ENCODE measurements at places on chromosomes 1 and 21.

GRCh38 chr1:1842360-1843146 lies 48.3 kb downstream of the GNB1 start:
- no peak for DNase-seq

GRCh38 chr1:227845147-227845458 lies 29.6 kb downstream of the PRSS38 start:
- no peak for DNase-seq

DNA sequence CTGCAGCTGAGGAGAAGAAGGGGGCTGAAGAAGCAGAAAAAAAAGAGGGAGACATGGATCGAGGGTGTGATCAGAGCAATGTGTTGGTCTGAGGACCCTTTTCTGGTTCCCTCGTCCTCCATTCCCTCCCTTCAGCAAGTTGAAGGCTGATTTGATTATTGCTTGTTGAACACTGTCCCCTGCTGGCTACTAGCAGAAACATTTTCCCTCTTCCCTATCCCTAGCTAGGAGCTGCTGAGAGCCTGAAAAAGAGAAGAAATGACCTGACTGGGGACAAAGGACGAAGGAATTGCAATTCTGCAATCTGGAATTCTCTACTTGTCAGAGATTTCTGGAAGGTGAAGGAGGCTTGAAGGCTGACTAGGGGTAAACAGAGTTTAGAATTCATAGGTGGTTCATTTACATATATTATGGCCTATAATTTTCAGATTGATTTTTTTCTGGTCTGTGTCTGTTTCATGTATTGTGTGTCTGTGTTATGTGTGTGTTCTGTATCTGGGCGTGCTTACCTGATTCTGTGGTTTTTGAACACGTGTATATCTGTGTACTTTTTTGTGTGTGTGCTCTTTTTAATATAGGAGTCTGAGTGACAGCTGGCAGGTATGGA lies 9.8 kb downstream of the NHLH1 start:
- no peak for DNase-seq

DNA sequence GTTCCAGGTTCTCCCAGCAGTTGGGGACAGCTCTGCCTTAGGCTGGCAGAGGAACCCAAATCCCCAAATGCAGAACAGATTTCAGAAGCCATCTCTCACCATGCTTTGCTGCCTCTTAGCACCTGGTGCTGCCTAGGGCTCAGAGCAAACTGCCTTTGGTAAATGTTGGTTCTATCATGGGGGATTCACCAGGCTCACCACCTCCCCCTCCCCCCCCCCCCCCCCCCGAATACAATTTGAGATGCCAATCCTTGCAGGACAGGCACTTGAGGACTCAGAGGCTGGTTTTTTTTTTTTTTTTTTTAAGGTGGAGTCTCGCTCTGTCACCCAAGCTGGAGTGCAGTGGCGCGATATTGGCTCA lies 447 bp upstream of the PAQR6 start:
- DNase-seq, result no peak

DNA sequence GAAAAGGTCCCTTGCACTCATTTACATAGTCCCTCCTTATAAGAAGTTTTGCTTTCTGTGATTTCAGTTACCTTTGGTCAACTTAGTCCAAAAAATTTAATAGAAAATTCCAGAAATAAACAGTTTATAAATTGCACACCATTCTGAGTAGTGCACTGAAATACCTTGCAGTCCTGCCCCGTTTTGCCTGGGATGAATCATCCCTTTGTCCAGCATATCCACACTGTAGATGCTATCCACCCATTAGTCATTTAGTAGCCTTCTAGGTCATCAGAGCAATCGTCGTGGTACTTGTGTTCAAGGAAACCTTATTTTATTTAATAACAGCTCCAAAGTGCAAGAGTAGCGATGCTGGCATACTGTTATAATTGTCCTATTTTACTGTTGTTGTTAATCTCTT lies 38.0 kb downstream of the SPRTN start:
- no peak for DNase-seq

- DNase-seq, result no peak
These were observed 51.2 kb downstream of the DIP2A start for GRCh38 chr21:46509741-46510502.

GRCh38 chr1:179586107-179586823 lies 5.4 kb upstream of the TDRD5 start:
- DNase-seq, result no peak

DNA sequence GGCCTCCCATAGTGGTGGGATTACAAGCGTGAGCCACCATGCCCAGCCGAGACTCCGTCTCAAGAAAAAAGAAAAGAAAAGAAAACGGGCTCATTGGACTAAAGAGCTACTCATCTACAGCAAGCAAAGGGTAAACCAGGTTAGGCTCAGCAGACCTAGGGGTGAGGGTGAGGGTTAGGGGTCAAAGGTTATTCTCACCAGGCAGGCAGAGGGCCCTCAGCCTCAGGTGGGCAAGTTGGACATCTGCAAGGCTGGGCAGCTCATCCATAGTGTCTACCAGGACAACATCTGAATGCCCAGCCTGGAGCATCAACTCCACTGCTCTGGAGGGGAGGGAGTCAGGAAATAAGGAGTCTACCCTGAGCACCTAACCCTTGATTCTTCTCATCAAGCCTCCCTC lies 3.5 kb downstream of the MTMR11 start:
- no peak for DNase-seq

DNA sequence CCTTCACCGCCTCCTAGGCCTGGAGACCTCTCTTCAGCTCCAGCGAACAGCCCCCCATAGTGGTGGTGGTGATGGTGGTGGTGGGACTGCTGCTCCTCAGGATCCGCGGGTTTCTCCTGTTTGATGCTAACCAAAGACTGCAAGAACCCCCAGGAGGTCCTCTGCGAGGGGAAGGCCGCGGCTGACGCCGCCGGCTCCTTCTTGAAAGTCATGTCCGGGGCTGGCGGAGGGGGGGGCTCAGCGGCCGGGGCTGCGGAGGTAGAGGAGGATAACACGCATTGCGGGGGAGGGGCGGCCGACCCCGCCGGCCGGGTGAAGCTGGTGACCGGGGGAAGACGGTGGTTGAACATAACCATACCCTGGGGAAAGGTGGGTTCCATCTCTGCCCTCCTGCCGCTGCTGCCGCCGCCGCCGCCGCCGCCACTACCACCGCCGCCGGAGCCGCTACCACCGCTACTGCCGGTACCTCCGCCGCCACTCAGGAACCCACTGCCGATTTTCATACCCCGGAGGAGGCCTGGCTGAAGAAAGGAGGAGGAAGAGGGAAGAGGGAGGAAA lies 554 bp downstream of the ZNF281 start:
- DNase-seq, result no peak

GRCh38 chr1:47181955-47182675 lies 7.7 kb downstream of the PDZK1IP1 start:
- DNase-seq, result no peak

- no peak for DNase-seq
These were observed 103.0 kb downstream of the SSBP3 start for GRCh38 chr1:54302951-54303843.

DNA sequence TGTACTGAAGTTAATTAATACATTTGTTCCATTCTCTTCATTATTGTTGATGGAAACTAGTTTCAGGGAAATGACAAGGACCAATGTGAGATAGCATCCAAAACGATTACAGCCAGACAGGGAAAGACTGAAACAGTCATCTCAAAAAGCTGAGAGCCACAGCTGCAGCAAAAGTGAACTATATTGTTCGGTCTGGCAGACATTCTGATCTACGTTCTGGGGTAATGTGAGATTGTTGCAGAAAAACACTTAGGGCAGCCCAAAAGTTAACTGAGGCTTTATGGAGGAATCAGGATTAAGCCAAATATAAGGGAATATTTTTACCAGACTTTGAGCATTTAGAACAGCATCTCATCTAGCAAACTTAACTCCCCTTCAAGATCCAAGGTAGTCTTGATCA lies 112.9 kb downstream of the LRRC40 start:
- no peak for DNase-seq

DNA sequence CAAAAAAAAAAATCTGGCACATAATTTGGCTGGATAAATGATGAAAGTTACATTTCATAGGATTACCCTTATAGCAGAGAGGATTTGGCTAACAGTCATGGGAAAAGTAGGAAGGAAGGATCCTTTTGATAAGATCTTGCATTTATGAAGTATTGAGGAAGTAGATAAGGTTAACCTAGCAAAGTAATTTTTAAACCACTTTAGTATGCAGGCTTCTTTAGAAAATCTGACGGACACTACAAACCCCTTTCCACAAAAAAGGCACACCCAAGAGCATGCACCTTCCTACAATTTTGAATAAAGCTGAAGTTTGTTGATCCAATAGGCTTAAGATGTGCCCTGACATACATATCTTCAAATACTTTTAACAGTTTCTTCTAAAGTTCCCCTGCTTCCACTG lies 275.2 kb downstream of the GRIK1 start:
- DNase-seq, result no peak

DNA sequence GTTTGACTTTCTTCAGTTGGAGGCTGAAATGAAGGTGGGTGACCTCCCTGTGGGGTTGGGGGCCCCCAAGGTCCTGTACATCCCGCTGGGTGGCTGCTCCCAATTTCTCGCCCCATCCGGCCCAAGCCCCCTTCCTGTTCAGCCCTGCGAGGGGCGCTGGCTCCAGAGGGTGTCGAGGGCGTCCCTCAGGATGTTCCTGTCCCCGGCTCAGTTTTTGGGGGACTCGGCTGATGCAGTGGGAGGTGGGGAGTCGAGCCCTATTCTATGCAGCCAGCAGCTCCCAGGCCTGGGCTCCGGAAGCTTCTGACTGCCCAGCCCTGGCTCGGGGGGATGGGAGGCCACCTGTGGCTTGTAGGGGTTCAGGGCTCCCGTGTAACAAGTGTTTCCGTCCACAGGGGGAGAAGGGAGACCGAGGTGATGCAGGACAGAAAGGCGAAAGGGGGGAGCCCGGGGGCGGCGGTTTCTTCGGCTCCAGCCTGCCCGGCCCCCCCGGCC lies 38.2 kb downstream of the SLC19A1 start:
- no peak for DNase-seq

DNA sequence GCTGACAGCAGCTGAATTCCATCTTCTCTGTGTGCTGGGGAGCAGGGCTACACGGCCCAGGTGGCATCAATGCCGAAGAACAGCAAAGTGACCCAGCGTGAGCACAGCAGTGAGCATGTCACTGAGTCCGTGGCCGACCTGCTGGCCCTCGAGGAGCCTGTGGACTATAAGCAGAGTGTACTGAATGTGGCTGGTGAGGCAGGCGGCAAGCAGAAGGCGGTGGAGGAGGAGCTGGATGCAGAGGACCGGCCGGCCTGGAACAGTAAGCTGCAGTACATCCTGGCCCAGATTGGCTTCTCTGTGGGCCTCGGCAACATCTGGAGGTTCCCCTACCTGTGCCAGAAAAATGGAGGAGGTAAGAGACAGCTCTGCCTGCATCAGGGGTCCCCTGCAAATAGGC lies 16.6 kb downstream of the SLC6A17 start:
- DNase-seq, result no peak

- no peak for DNase-seq
These were observed 139.3 kb upstream of the HMCN1 start for GRCh38 chr1:185594786-185595410.

DNA sequence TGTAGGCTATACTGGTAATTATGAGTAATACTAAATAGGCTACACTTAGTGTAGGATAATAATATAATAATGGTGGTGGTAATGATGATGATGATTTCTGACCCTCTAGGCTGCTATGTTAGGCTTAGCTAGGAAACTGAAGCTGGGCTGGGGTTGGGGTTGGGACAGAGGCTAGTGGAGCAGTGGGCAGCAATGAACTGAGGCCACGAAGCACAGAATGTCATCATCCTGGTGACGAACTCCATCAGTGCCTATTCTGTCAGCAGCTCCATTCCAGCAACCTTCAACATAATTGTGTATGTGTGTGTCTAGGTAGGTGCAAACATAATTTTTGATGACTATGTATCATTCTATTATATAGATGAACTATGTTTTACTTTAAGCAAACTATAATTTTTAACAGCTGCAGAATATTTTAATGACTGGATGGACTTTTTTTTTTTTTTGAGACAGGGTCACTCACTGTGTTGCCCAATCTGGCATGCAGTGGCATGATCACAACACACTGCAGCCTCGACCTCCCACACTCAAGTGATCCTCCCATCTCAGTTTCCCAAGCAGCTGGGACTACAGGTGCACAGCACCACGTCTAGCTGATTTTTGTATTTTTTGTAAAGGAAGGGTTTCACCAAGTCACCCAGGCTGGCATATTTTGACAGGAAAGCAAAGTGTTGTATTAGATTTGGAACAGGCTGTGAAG lies 12.9 kb upstream of the CLIC4 start:
- DNase-seq, result no peak

GRCh38 chr1:212311836-212312497 lies 26.8 kb downstream of the PPP2R5A start:
- no peak for DNase-seq

- no peak for DNase-seq
These were observed 437.7 kb upstream of the OLFM3 start for GRCh38 chr1:102434421-102434820.

DNA sequence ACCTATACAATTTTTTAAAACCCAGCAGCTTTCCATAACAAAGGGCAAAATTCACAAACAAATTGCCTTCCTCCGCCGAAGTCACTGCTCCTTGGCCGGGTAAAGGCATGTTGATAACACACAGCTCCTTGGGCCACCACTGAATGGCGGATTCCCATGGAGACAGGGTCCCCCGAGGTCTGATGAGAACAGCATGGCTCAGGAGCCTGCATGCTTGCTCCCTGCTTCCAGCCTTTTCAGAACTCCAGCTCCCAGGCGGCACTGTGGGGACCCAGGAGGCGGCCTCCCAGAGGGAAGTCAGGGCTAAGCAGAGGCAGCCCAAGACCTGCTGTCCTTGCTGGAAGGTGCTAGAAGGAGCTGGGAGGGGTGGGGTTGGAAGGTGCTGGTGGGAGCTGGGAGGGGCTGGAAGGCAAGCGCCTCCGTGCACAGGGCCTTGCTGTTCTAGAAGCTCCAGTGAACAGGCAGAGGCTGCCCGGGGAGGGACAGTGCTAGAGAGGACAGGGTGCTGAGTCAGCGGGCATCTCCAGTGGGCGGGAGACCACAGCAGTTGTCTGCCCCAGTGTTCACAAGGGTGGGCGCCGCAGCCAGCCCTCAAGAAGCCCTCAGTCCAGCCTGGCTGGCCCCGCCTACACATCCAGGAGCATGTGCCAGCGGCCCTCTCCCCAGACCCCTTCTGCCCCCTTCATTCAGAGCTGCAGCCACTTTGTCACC lies 35.1 kb downstream of the PRDM16 start:
- DNase-seq, result no peak

DNA sequence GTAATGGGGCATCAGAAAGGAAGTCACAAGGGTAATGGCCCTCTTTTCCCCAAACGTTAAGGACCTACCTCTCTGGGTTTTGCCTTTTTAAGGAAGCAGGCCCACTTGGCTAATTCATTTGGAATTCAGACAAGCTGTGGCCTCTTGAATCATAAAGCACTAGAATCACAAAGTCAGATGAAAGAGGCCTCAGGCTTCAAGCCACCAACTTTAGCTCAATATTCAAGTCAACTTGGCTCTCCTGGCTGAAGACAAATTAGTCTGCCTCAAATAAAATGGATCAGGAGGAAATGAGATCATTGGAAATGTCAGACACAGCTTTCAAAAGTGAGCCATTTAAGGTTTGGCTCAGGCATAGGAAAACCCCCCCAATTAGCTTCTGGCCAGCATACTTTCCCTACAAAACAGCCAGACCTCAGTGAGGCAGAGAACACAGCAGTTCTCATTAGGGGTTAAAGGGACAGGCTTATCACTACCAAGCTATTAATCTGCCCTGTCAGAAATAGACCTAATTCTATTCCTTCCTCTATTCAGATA lies 34.3 kb downstream of the SLC35D1 start:
- DNase-seq, result no peak

Data from cortex of kidney (tissue), 1 donor.